Activated naive CD4-positive, alpha-beta T cell treated with anti-CD3 and anti-CD28 coated beads for 36 hours (primary cell): ENCODE measurements at places on chromosomes 13 and 19. TPM values are rescaled to one million over a fixed set of nuclear protein-coding genes. Genes with fewer than 3 reads are reported as not detected.

GRCh38 chr13:24648983-24649687 lies 31.1 kb upstream of the ATP12A start:
- DNase-seq, result peak; percentile 65
- H3K27ac ChIP-seq, result peak overlapping the region; percentile 71

DNA sequence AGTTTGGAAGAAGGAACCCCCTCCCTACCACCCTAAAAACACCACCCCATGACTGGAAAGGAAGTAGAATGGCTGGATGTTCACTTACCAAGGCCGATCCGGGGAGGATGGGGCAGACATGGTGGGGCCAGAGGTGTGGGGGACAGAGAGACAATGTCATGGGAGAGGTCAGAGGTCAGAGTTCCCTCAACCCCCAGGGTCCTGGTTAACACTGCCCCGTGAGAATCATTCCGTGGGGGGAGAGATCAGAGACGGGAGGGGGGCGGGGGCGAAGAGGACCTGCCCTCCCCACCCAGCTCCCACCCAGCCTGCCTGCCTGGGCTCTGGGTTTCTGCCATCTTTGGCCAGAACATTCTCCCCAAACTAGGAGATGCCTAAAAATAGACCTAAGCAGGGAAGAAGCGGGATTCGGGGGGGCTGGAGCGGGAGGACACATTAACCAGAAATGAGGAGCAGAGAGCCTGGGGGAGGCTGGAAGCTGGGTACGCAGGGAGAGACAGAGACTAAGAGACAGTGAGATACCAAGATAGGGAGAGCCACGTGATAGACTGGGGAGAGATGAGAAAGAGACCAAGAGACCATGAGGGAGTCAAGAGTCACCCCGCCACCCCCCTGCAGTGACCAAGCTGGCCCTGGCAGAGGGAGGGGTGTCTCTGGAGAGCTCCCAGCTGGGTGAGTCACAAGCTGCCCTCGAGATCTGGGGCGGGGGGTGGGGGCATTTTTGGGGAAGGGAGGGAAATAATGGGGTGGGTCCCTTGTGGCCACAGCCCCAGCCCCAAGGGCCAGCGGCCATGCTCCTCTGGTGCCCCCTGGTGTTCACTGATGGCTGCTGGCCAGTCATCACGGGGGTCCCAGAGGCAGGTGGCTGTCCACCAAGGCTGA lies 6.1 kb upstream of the KANK2 start:
- no peaks in the 10 kb centered on the region for H3K4me1 ChIP-seq
- DNase-seq, result peak; percentile 43
- H3K36me3 ChIP-seq, result no peaks in the 10 kb centered on the region
- no peak overlapping the region for H3K4me3 ChIP-seq

GRCh38 chr13:84433024-84433423 lies 550.8 kb upstream of the SLITRK1 start:
- no peak overlapping the region for H3K4me3 ChIP-seq
- H3K36me3 ChIP-seq, result no peaks in the 10 kb centered on the region
- no peaks in the 10 kb centered on the region for H3K27me3 ChIP-seq
- no peak for DNase-seq
- H3K4me1 ChIP-seq, result no peaks in the 10 kb centered on the region
- H3K27ac ChIP-seq, result no peak overlapping the region

GRCh38 chr13:56335775-56336174 lies 804.9 kb upstream of the PRR20A start:
- no peak for DNase-seq
- no peak overlapping the region for H3K27ac ChIP-seq
- H3K36me3 ChIP-seq, result no peaks in the 10 kb centered on the region
- no peak overlapping the region for H3K4me3 ChIP-seq
- H3K27me3 ChIP-seq, result no peaks in the 10 kb centered on the region

GRCh38 chr19:1593501-1593772 lies 772 bp upstream of the MBD3 start:
- peaks cover 17% of the 10 kb centered on the region for H3K4me1 ChIP-seq
- no peaks in the 10 kb centered on the region for H3K27me3 ChIP-seq
- peaks cover 23% of the 10 kb centered on the region for H3K36me3 ChIP-seq
- H3K4me3 ChIP-seq, result peak overlapping the region; percentile 82
- peak overlapping the region; percentile 78 for H3K27ac ChIP-seq

- H3K4me1 ChIP-seq, result peaks cover 13% of the 10 kb centered on the region
- H3K36me3 ChIP-seq, result no peaks in the 10 kb centered on the region
- no peak overlapping the region for H3K4me3 ChIP-seq
- no peaks in the 10 kb centered on the region for H3K27me3 ChIP-seq
- no peak overlapping the region for H3K27ac ChIP-seq
- DNase-seq, result no peak
Observed at GRCh38 chr13:75385708-75386083, 96.3 kb downstream of the TBC1D4 start.

DNA sequence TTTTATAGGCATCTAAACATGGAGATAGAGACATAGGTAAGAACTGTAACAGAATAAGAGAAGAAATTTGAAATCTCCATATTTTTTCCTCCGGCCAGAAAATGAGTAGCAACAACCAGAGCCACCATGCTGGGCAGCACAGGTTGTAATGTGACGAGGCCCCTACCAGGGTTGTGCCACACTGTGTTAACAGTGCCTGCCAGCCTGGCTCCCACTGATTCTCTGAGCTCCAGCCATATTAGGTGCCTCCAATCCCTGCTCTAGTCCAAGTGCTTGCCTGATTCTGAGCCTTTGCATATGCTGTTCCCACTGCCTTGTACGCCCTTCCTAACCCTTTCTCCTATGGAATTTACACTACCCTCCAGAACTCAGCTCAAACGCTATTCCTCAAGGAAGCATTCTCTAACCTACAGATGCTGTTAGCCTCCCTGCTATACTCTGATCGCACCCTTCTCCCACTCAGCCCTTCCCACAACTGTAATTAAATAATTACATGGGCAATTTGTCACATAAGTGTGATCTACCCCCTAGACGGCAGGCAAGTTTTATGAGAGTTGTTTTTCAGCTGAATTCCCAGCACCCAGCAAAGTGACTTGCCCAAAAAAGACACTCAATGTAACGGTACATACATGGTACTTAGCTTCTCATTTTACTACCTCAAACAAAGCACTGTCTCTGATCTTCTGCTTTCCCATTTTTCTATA lies 37.6 kb upstream of the STARD13 start:
- no peak overlapping the region for H3K27ac ChIP-seq
- H3K27me3 ChIP-seq, result peaks cover 3% of the 10 kb centered on the region

- H3K4me1 ChIP-seq, result peaks cover 82% of the 10 kb centered on the region
- H3K4me3 ChIP-seq, result no peak overlapping the region
- no peaks in the 10 kb centered on the region for H3K27me3 ChIP-seq
- H3K27ac ChIP-seq, result no peak overlapping the region
- DNase-seq, result peak; percentile 75
Observed at GRCh38 chr13:99028890-99029289, 51.0 kb upstream of the DOCK9 start.

GRCh38 chr13:46369506-46370277 lies 17.4 kb downstream of the RUBCNL start:
- H3K36me3 ChIP-seq, result no peaks in the 10 kb centered on the region
- H3K4me1 ChIP-seq, result peaks cover 16% of the 10 kb centered on the region
- H3K4me3 ChIP-seq, result no peak overlapping the region
- DNase-seq, result no peak
- H3K27me3 ChIP-seq, result no peaks in the 10 kb centered on the region
- H3K27ac ChIP-seq, result no peak overlapping the region

GRCh38 chr13:39385621-39386231 lies 217.3 kb downstream of the LHFPL6 start:
- no peaks in the 10 kb centered on the region for H3K36me3 ChIP-seq
- no peak overlapping the region for H3K4me3 ChIP-seq
- no peak overlapping the region for H3K27ac ChIP-seq
- H3K4me1 ChIP-seq, result no peaks in the 10 kb centered on the region

SMAD9 gene
- total RNA-seq, result not detected

FFAR3 gene
- total RNA-seq, result 4.9 TPM

GPR12 gene
- total RNA-seq, result not detected

LCP1 gene
- 1,043 TPM for total RNA-seq

MAG gene
- total RNA-seq, result 0.19 TPM

SIGLEC12 gene
- total RNA-seq, result not detected

POU2F2 gene
- total RNA-seq, result 31.9 TPM

KCNN4 gene
- total RNA-seq, result 68.4 TPM

NRTN gene
- total RNA-seq, result 0.38 TPM

CACTIN gene
- 24.6 TPM for total RNA-seq

ADM5 gene
- total RNA-seq, result 1.4 TPM

FGF22 gene
- not detected for total RNA-seq
